ENCODE measurements at places on chromosomes 3 and 15.

- no peak for DNase-seq
Measured at GRCh38 chr3:15903759-15904720, 106.3 kb upstream of the ANKRD28 start.

DNA sequence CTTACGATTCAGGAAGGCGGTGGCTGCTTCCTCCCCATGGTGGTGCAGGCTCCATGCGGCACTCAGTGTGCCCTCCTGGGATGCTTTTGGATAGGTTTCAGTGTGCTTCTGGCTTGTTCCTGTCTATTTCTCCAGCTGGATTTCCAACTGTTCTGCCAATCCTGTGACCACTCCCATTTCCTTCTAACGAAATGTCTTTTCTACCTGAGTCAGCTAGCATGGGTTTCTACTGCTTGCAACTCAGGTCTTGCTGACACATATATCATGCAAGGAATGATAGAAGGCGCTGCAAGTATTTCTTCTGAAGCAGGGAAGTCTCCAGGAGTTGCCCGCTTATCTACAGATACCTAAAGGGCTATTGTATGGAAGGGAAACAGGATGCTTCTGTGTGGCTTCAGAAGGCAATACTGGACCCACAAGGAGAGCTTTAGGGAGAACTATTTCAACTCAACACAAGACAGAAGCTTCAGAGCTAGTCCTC, 244.4 kb downstream of the OPA1 start:
- no peak for DNase-seq

DNA sequence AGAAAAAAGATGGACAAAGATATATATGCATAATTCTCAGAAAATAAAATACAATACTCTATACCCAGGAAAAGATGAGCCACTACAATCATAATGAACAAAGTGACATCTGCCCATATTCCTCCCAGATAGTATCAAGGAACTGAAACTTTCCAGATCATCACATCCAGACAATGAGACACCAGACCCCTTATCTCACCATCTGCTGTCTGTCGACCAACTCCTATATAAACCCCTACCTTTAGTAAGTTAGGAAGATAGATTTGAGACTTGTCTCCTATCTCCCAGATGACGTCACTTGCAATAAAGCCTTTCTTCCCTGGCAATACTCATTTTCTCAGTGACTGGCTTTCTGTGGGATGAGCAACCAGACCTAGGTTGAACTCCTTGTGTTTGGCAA, 1071.6 kb downstream of the PLOD2 start:
- no peak for DNase-seq

DNA sequence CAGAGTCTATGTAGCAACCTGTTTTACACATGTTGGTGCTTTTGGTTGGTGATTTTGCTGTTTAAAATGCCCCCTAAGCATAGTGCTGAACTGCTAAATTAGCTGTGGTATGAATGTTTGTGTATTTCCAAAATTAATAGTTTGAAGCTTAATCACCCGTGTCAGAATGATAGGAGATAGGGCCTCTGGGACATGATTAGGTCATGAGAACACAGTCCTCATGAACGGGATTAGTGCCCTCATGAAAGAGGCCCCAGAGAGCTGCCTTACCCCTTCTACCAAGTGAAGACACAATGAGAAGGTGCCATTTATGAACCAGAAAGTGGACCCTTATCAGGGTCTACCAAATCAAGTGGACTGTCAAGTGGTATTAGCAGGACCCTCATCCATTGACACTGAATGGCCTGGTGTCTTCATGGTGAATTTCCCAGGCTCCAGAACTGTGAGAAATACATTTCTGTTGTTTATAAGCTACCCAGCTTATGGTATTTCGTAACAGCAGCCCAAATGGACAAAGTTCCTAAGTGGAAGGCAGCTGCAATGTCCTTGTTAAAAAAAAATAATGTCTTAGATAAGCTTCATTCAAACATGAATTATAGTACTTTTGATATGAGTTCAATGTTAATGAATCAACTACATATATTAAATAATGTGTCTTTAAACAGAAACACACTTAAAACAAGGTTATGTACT, 37.7 kb upstream of the FRMD4B start:
- no peak for DNase-seq

- no peak for DNase-seq
Measured at GRCh38 chr3:10352146-10352911, 31.4 kb upstream of the SEC13 start.

- no peak for DNase-seq
Measured at GRCh38 chr15:55320238-55320550, 1.2 kb downstream of the PIGB start.

DNA sequence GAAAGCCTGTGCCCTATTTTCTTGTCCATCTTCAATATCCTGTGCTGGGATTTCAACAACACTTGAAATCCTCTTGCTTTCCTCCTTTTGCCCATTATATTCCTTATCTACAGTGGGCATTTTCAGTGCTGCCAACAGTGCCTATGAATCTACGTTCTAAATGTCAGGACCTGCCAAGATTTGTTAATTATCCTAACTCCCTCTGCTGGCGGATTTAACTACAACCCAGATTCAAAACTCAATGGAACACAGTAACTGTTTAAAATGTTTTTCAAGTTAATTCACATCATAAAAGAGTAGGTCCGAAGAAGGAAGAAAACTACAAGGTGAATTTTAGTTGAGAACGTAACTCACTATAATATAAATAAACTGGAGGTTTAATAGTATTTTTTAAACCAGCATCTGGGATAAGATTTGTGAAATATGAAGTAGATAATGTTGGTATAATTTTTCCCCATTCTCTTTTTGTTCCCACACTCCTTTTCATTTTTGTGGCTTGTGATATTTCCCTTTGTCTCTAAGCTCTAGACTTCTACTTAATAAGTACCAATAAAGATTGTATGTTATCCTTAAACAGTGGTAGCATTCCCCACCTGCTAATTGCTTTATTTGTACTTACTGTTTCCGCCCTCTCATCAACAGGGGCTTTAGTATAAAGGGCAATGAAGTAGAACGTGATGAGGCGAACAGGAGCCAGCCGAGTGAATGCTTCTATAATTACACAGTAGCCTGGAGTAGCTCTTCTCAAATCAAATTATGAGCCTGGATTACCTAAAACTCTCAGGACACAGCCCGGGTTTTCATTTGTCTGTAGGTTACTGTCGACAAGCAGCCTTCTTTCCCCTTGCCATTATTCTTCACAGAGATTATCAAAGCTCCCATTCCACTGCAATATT, 302.5 kb upstream of the ATP11B start:
- peak; percentile 25 for DNase-seq

DNA sequence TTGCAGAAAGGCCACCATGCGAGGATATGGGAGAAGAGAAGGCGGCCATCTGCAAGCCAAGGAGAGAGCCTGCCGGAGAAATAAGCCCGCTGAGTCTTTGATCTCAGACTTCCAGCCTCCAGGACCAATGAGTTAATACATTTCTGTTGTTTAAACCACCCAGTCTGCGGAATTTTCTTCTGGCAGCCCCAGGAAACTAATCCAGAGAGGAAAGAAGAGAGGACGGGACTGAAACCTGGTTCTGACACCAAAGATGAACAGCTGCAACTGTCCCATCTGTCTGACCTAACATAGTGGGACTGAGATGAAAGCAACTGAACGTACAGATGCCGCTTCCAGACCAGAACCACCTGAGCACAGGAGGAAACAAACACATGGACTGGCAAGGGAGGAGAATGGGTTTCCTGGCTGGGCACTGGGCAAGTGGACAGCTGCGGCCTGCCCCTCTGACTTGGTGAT, 32.3 kb downstream of the VGLL4 start:
- DNase-seq: no peak

DNA sequence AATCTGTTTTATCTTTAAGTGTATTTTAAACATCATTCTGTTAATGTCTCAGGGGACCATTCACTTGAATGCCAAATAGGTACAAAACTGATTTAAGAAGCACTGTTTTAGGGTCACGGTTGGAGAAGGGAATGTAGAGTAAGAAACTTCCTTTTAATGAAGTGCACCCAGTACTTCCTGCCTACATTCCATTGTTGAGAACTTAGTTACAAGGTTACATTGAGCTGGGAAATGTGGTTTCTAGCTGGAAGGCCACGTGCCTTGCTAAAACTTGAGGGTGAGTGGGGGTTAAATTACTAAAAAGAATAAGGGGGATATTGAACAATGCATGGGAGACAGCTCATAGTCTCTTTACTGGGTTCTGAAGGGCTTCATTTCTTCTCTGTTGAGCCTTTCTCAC, 78.3 kb upstream of the TBC1D5 start:
- no peak for DNase-seq

- DNase-seq: no peak
Measured at GRCh38 chr3:184022323-184022722, 4.6 kb upstream of the ABCC5 start.

DNA sequence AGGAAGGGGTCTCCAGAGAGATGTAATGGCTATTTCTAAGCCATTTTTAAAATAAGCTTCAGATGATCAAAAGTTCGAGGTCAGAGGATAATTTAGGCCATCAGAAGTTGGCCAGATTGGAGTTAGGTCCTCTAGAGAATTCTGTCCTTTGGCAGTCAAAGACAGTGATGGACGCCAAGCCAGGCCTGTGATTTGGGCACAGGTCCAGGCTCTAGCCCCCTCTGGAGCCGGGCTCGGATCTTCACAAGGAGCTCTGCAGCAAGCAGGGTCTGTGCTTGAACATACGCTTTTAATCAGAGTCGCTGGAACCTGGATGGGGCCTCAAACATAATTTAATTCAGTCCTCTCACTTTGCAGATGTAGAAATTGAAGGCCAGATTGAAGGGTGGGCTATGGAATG, 151.4 kb upstream of the BCL6 start:
- DNase-seq: no peak

- no peak for DNase-seq
Measured at GRCh38 chr3:46406443-46406787, 451 bp downstream of the CCR5AS start.

- no peak for DNase-seq
Measured at GRCh38 chr3:68909719-68910118, 22.6 kb downstream of the TAFA4 start.

DNA sequence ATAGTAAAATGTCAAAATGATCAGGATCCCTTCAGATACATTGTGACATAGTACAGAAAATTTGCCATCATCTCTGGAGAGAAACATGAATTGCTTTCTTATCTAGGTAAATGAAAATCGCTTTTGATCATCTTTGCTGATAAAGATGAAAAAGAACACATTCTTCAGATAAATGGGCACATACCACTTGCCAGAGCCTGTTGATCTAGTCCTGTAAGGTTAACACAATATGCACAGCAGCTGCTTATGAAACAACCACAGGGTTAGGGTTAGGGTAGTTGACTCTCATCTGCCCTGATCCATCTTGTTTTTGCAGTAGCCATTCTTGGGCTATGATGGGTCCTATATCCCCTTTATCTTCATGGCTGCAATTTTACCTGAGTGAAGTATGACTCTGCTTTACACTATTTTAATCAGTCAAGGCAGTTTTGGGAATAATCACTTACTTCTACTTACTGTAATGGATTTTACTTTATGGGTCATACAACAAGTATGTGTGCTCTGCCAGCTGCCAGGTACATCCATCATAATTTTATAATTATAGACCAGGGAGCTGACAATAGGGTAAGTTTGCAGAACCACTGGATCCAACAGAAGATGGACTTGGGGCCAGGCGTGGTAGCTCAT, 12.6 kb upstream of the SPINK8 start:
- DNase-seq: no peak

DNA sequence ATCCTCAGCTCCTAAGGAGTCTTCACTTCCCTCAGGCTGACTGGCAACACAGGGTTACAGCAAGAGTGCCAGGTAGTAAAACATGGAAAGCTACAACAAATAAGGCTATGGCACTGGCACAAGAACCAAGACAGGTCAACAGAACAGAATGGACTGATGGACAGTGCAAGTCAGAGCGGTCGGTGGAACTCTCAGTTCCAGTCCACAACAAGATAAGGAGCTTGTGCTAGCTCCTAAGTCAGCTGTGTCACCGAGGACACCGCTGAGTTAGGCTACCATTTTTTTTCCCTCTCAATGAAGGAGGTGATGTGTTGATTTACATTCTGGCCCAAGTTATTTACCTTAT, 55.9 kb upstream of the LIMD1 start:
- DNase-seq: no peak

GRCh38 chr15:64288577-64288976, 67.4 kb downstream of the CSNK1G1 start:
- no peak for DNase-seq

DNA sequence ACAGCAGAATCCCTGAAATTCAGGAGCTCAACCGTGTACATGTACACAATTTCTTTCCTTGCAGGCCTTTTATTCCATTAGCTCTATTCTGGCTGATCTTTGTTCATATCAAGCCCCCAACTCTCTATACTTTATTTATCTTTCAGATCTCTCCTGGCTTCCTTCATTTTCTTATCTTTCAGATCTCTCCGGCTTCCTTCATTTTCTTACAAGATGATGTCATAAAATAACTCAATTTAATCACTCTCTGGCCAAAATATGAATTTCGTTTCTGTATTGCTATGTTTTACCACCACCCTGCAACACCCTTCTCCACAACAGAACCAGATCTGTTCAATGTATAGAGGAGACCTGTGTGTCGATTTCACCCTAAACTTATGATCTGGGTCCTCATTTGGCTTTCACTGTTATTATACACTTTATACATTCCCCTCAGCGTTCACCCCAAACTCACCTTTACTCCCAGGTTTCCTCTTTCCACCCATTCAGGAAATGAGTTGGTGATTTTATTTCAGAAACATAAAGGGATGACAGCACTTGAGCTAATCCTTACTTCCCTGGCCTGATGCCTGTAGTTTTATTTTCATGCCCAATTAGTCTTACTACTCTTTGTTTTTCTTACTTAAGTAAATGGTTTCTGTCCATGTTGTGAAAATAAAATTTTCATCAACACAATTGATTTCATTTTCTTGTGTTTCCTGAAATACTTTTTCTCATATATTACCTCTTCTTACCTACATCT, 195.5 kb downstream of the BCHE start:
- no peak for DNase-seq

- no peak for DNase-seq
Measured at GRCh38 chr15:99568625-99569352, 3.0 kb downstream of the MEF2A start.

DNA sequence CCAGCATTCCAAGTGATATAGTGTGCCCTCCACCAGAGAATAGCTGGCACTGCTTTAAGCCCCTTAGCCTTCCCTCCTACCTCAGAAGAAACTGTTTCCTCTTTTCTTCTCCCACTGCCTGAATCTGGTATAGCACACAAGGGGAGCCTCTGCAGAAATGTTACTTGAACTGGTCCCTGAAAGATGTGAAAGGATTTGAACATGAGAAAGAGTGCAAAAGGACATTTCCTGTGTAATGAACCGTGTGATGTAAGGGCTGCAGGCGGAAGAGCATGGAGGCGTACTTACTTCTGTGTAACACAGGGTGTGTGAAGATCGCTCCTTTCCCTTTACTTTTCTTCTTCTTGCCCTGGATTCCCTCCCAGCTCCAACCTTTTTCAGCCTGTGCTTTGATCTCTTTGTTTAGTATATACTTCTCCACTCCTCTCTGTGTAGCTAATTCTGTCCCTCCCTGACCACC, 8.4 kb downstream of the TMOD3 start:
- DNase-seq: no peak

- DNase-seq: peak; percentile 29
Measured at GRCh38 chr15:72033711-72034110, 84.2 kb downstream of the MYO9A start.
